Thoracic aorta (tissue), 2 donors: ENCODE measurements at places on chromosomes 2 and 18. TPM values are rescaled to one million over a fixed set of nuclear protein-coding genes. Genes with fewer than 3 reads are reported as not detected.

The PSMA8 gene
- not detected for total RNA-seq

- no peak overlapping the region for H3K4me3 ChIP-seq
- DNase-seq, result no peak
- no peaks in the 10 kb centered on the region for H3K36me3 ChIP-seq
- H3K4me1 ChIP-seq, result peaks cover 42% of the 10 kb centered on the region
Measured at GRCh38 chr2:85017411-85018048, 46.6 kb downstream of the KCMF1 start.

The UGT1A3 gene
- not detected for total RNA-seq

The GALNT14 gene
- not detected for total RNA-seq

The FBXO48 gene
- total RNA-seq, result 0.41 TPM

The ALKAL2 gene
- 12.7 TPM for total RNA-seq

- no peak for DNase-seq
- no peak overlapping the region for H3K27ac ChIP-seq
- no peaks in the 10 kb centered on the region for H3K4me1 ChIP-seq
- no peak overlapping the region for H3K4me3 ChIP-seq
- H3K36me3 ChIP-seq, result no peaks in the 10 kb centered on the region
Measured at GRCh38 chr2:240746671-240747070, 55.0 kb downstream of the AQP12A start.

The DCC gene
- not detected for total RNA-seq

DNA sequence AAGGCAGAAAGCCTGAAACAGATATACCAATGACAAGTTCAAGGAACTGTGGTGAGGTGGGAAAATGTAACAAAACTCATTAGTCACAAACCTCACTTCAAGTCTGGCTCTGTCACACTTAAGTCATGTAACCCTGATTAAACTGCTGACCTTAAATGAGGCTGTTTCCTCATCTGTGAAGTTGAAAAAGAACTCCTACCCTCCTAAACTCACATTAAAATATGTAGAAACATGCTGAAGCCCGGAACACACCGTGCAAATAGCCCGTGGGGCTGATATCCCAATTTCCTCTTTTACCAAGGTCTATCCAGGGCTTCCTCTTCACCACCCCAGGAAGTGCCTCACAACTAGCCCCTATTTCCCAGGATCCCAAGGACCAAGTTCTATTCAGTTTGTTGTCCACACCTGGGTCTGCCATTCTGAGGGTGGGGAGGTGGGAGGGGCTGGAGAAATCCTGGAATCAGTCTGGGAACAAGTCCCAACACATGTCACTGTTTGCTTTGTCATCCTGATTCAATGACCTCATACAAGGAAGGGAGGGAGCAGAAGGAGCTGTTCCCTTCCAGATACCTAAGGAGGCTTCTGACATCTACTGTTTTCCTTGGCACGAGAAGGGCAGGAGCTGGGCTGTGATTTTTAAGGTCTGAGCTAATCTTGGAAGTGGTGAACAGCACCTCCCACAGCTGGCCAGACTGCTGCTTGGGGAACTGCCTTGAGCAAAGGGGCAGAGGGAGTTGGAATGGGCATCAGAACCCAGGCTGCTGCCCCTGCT is 42.3 kb downstream of the SLC4A1AP start:
- DNase-seq, result peak; percentile 86
- H3K4me3 ChIP-seq, result no peak overlapping the region
- H3K36me3 ChIP-seq, result no peaks in the 10 kb centered on the region
- no peaks in the 10 kb centered on the region for H3K27me3 ChIP-seq
- H3K27ac ChIP-seq, result peak overlapping the region; percentile 99

The LRRC30 gene
- total RNA-seq, result not detected

DNA sequence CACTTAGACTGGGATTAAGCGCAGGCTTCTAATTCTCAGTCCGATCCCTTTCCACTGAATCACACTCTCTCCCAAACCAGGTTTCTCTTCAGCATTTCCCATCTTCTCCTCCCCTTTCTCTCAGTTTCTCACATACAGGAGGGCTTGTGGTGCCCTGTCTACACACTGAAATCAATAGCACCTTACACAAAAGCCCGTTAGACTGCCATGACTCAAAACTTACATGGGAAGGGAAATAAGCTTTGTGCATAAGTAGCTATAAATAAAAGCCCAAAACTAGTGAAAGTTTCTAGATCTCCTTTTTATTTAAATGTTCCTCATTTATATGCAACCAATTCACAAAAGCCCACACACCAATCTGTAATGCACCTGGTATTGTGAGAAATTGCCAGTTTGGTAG is 318.4 kb downstream of the TXNL1 start:
- no peaks in the 10 kb centered on the region for H3K4me1 ChIP-seq
- no peaks in the 10 kb centered on the region for H3K27me3 ChIP-seq
- H3K4me3 ChIP-seq, result no peak overlapping the region
- no peak overlapping the region for H3K27ac ChIP-seq
- no peak for DNase-seq

DNA sequence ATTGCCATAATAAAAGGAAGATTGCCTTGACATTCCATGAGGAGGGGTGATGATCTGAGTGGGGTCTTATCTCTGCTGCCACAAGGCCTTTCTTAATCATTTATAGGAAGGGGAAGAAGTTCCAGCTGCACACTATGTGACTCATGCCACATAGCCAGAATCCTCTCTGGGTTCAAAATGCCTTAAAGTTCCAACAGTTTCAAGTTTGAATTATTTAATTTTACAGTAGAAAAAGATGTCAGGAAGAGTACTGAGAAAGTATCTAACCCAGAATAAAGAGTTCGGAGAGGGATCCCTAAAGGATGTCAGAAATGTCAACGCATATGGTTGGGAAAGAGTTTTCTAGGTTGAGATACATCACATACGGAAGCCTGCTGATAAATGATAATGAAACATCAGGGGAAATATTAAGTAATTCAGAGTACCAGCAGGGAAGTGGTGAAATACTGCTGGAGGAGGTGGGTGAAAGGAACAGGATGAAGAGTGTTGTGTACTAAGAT is 999.9 kb downstream of the TSN start:
- H3K4me1 ChIP-seq, result no peaks in the 10 kb centered on the region
- no peak overlapping the region for H3K4me3 ChIP-seq
- H3K27me3 ChIP-seq, result no peaks in the 10 kb centered on the region
- DNase-seq, result no peak
- H3K27ac ChIP-seq, result no peak overlapping the region

DNA sequence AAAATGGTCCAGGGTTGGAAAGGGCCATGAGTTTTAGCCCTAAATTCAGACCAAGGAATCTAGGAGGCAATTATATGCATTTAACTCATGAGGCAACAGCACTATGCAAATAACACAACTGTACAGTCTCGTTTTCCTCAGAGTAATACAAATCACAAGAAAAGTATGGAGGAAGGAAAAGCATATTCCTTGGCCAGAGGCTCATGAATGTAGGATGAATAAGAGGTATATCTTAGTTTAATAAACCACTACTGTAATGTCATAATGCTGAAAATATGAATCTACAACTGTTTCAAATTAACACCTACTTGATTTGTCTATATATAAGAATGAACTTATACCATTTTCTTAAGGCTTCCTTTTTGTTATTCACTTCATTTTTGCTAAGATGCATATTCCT is 252.5 kb upstream of the TANK start:
- DNase-seq, result no peak
- no peaks in the 10 kb centered on the region for H3K27me3 ChIP-seq
- no peak overlapping the region for H3K27ac ChIP-seq
- H3K36me3 ChIP-seq, result no peaks in the 10 kb centered on the region

GRCh38 chr2:529424-529823 is 147.8 kb downstream of the TMEM18 start:
- H3K4me1 ChIP-seq, result no peaks in the 10 kb centered on the region
- H3K27me3 ChIP-seq, result no peaks in the 10 kb centered on the region
- H3K27ac ChIP-seq, result no peak overlapping the region
- DNase-seq, result no peak
